ENCODE measurements at places on chromosomes 2 and 18.

- no peak for DNase-seq
These were observed 1534.4 kb downstream of the LRP1B start for GRCh38 chr2:140596447-140596846.

DNA sequence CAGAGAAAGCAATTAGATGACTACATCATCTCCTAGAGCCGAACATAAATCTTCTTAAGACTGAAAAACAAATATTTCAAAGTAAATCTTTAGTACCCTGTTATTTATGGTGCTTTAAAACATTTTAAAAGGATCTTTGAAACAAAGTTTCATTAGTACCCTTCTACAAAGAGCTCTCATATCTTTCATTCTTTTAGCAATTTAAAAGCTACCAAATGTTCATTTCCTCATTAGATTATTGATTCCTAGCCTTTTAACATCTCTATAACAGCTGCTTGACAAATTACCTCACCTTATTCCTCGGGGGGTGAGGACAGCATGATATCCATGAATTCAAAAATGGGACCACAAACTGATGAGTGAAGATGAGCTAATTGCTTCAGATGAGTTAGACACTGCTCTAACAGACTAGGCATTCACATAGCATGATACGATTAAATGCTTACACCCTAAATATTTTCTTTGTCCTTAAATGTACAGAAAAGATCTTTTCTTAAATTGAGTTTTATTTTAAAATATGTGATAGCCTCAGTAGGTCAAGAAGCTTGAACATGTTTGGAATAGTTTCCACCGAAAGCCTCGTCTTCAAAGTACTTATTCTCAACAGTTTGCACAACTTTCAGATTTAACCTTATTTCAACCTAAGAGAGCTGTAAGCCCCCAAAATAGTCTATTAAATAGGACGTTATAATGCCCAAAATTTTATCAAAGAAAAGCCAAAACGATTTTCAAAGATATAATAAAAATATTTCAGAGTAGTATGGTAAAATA is 2.1 kb downstream of the ATAD2B start:
- DNase-seq, result no peak

DNA sequence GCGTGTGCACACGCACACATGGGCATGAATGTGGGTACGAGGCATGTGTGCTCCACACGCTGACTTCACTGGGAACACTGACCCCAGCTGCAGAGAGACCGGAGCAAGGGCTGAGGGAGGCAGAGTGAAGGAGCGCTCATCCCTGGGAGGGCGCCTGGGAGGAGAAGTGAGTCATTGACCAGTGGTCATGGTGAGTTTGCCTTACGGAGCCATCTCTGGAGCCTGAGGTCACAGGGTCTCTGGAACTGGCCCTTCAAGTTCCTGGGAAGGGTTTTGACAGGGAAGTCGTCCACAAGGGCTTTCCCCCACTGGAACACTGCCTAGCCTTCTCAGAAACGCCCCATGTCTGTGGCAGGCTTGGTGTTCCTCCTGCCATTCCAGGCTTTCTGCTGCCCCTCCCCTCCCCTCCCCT is 14.3 kb upstream of the TMEM185B start:
- no peak for DNase-seq

DNA sequence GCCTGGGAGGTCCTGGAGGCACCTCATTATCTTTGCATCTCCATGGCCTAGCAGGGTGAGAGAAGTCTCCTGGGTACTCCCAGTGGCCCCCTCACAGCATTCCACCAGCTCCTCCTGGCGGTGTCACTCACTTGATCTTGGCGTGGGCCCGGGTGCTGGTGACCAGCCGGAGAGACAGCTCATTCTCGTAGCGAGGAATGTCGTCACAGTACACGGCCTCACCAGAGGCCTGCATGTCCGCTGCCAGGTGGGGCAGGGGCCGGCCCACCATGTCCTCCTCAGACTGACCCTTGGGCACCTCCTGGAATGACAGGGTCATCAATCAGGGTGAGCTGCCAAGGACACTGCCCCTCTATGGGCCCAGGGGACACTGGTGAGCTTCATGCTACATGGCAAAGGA is 42.4 kb downstream of the XDH start:
- no peak for DNase-seq

DNA sequence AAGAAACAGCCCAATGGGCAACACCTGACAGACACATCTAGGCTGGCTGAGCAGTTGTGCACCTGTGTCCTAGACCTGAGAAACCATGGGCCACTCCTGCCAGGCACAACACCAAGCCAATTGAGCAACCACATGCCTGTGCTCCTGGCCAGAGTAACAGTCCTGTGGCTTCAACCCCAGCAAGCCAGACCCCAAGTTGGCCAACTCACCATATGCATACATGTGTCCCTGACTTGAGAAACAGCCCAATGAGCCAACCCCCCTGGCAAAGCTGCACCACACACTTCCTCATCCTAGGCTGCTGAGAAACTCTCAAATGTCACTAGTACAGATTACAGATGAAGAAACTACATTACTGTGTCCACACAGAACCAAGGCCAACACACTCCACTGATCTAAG is 36.6 kb downstream of the USP34 start:
- no peak for DNase-seq

GRCh38 chr2:237691029-237691907 is 63.9 kb downstream of the LRRFIP1 start:
- no peak for DNase-seq

DNA sequence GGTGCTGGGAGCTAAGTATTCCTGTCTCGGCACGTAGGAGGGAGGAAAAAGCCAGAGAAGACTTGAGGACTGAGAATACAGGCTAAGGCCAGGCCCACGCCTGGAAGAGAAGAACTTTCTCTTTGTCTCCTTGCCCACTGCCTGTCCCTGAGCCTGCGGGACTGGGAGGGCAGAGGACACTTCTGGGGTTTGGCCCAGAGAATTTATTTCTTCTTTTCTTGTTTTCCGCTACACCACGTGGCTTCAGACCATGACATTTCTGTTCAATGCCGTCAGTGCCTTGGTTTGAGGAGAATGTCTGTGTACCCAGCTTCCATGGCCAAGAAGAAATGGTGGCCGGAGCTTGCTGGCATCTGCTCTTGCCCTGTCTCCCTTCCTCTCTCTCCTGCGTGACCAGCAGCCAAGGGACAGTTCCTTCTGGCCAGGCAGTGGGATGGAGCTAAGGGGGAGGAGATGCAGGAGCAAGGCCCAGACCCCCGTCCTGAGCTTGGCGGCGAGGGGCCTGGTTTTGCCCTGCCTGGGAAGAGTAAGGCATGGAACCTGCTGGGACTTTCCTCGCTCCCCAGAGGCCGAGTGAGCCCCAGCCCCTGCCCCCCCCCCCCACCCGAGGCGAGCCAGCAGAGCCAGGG is 140.3 kb downstream of the KLHL29 start:
- no peak for DNase-seq

GRCh38 chr2:57893347-57893746 is 153.3 kb upstream of the VRK2 start:
- DNase-seq, result no peak

GRCh38 chr2:12778811-12779579 is 62.3 kb downstream of the TRIB2 start:
- no peak for DNase-seq

- DNase-seq, result no peak
These were observed 300.9 kb downstream of the ARHGAP15 start for GRCh38 chr2:143429932-143430679.

GRCh38 chr18:34281722-34282121 is 57.0 kb upstream of the NOL4 start:
- DNase-seq, result no peak

DNA sequence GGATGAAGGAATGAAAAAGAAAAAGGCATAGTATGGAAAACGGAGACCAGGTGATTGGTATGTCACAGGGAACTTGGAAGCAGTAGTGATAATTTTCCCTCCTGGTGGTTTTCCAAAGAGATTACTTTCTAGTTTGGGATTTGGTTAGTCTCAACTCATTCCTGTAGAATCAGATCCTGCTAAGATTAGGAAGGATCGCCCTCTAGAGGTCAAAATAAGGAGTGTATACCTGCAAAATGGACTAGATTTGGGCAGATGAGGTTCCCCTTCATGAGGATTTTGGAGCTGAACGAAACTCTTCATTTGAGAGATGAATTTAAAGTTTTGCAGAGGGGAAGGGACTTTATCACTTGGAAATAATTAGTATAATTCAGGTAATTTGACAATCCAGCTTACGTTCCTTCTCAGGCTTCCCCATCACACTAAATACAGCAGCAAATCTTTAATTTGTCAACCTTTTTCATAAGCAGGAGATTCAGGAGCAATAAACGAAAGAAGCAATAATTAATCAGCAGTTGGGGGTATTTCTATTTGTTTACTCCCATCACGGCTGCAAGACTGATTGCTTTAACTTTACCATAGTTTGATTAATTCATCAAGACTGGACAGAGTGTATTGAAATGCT is 65.2 kb downstream of the CCDC195 start:
- no peak for DNase-seq

GRCh38 chr2:88807237-88807962 is 115.9 kb downstream of the RPIA start:
- DNase-seq, result no peak

DNA sequence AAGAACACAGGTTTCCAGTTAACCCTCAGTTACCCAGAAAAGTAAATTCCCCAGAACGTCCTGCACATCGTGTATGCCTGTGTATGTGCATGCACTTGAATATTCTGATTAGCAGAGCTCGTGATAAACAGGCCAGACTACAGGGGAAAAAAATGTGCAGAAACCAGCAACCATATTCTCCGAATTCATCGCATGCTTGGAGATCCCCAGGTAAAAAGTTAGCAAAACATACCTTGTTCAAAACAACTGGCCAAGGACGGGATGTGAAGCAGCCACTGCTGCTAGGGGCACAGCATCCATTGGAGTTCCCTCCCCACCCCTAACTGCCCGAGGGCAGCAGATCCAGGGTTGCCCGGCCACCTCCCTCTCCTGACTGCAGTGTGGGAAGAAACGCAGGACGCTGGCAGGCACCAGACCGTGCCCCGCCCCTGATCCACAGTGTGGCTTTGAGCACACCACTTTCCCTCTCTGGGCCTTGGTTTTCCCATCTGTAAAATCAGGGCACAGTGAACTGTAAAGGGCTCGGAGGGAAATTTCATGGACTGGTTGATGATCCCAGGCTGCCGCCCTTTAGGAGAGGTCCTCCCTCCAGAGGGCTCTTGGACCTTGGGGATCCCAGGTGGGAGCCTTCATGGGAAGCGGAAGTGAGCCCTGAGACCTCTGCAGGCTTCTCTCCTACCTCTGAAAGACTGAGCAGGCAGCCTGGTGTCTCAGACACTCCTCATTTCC is 11.9 kb upstream of the ARID5A start:
- no peak for DNase-seq

- no peak for DNase-seq
These were observed 318.7 kb downstream of the MYCN start for GRCh38 chr2:16259010-16259409.

- DNase-seq, result no peak
These were observed 51.1 kb downstream of the PGAP1 start for GRCh38 chr2:196875414-196875813.

DNA sequence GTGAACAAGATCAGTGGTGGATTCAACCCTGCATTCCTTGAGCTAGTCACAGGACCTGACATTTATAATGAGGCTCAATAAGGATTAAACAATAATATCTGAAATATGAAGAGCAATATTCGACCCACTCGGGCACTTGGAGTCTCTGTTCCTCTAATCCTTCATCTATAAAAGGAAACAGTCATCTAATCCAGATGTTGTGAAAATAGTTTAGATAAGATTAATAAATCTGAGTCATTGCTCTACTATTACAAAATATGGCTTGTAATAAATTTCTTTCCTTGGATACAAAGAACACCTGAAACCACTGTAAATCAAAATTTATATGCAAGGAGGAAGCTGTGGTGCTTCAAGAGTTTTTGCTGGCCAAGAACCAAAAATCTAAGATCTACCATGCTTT is 846.9 kb upstream of the ACVR2A start:
- DNase-seq, result no peak

DNA sequence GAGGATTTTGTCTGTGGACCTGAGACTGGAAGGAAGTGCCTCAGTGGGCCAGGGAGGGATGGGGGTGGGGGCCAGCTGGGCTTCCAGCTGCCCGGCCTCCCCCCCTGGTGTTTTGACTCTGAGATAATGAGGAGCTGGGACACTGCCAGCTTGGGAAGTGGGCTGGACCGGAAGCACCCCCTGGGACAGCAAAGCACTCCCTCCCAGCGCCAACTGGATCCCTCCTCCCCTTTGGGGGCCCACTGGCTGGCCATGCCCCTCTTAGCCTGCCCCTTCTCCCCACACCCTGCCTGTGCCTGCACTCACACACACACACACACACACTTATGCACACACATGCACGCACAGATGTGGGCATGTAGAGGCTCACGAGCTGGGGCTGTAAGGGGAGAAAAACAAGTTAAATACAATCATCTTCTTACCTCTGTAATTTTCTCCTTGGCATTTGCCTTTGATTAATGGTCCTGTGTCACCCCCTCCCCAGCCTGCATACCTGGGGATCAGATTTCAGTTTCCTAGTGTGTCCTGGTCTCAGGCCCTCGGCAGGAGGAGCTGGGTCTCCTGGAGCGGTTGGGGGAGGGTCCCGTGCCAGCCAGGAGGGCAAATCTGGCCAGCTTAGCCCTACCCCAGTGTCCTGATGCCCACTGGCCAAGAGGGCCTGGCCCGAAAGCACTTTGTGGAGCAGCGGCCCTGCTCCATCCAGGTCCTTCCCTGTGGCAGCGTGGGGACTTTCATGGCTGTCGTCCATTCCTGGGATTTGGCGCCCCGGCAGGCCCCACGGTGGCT is 3.6 kb downstream of the ITM2C start:
- DNase-seq, result peak; percentile 19

- DNase-seq, result no peak
These were observed 459.3 kb downstream of the GALR1 start for GRCh38 chr18:77708826-77709506.

- no peak for DNase-seq
These were observed 99.5 kb upstream of the ITGB6 start for GRCh38 chr2:160299540-160299939.

DNA sequence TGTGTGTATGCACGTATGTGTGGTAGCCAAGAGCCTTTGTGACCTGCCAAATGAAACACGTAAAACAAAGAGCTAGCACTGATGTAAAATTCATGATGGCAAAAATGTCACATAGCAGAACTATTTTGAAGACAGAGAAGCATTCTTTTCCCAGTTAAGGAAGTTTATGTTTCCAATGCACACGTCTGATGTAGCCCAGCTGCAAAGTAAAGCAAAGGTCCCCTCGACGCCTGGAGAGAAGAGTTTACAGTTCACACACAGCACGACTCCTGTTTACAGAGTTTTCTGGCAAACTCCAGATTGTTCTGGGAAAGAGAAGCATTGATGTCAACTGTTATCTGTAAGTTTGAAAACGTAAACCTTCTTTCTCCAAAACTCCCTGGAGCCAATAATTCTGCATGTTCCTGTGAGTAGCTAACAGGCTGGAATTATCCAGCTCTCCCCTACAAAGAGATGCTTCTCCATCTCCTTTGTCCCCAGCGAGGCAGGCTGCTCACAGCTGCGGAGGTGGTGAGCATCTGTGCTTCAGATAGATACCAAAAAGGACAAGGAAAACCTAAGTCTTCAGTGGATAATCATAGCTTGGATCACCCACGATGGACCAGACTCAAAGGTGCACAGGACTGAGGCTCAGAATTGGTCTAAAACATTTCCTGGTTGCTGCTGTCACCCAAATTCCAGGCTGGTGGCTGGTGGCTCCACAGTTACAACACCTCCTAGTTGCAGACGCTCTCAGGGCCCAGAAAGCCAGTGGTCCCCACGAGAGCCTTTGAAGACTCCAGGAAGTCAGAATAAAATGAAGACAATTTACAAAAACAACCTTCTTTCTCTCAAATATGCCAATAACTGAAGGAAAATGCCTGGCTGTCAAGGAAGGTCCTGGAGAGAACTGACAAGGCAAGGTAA is 87.4 kb downstream of the COL6A3 start:
- no peak for DNase-seq
